Stimulated activated CD4-positive, alpha-beta T cell treated with anti-CD3 and anti-CD28 coated beads, Interleukin-1b, Interleukin-23, amount 100 ng/mL, for 4 hours (primary cell): ENCODE measurements at places on chromosomes 6 and 20.

DNA sequence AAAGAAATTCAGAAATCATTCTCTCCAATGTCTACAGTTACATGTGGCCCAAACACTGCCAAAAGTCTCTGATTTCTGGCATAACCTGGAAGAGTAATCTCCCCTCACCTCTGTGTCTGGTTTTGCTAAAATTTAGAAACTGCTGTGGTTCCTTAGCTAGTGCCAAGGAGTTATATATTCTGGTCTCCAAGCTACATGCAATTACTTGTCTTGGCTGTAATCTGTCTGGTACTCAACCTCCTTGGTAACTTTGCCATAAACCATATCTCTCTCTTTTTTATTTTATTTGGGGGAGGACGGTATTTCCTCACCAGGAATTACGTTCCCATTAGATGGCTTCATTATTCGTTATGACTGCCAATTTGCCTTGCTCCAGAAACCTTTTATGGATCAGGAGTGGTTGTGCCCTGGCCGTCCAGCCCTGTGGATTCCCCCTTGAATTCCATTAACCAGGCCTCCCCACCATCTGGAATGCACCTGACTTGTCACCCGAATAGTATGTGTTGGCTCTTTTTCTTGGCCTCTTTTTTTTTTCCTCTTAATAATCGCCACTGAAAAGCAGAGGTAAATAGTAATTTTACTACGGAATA is 400.0 kb downstream of the CD83 start:
- no peak for DNase-seq

DNA sequence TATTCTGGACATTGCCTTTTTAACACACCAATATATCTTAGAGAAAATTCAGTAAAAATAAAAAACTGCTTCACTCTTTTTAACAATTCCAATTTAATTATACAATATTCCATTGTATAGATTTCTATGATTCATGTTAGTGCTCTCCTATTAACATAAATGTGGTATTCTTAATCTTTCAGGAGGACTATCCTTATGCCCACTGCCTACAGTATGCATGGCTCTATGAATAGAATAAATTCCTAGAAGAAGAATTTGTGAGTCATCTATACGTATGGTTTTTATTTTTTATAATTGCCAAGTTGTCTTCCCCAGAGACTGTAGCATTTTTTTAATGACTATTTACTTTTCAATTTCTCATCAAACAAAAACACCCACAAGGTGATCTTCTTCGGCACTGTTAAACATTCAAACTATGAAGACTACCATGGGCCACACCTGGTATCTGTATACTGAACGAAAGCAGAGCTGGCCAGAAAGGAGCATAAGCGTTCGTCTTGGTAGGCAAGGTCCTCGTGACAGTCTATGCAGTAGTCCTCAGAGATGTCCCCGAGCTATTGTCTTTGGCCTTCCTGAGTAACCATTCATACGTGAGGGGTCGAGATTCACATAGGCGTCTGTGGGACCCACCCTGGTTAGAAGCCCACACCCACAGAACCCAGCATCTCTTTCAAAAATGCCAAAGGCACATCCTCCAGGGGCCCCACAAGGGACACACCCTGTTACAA is 74.6 kb downstream of the KIF16B start:
- no peak for DNase-seq

DNA sequence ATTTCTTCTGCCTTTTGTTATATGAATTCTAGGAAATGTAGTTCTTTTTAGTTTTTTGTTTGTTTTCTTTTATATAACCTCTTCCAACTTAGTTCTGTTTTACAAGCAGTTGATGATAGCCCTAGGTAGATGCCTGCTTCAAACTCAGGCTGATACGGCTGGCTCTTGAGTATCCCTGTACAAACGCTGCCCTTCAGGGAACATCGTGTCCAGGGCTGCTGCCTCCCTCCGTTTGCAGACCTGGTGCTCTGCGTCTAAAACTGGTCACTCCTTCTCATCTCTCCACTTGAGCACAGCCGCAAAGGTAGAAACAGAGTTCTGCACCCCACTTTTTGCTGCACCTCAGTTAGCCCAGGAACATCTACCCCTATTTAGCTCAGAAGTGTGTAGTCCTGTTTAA is 310.1 kb downstream of the PRL start:
- DNase-seq, result no peak

DNA sequence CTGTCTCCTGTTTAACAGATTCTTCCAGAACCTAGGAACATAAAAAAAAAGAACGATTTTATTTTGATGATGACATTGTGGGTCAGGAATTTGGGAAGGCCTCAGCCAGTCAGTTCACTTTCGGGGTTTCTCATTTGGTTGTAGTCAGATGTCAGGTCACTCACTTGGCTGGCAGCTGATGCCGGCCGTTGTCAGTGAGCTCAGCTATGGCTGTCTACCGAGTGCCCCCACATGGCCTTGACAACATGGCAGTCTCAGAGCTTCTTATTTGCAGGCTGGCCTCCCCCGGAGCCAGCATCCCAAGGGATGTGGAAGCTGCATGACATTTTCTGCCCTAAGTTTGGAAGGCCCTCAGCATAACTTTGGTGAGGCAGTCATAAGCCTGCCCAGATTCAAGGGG is 11.5 kb downstream of the RNF217 start:
- no peak for DNase-seq

GRCh38 chr20:4406627-4407026 is 315.1 kb upstream of the PRND start:
- no peak for DNase-seq

- DNase-seq, result no peak
These were observed 539.4 kb downstream of the PTPRT start for GRCh38 chr20:42650191-42650746.

DNA sequence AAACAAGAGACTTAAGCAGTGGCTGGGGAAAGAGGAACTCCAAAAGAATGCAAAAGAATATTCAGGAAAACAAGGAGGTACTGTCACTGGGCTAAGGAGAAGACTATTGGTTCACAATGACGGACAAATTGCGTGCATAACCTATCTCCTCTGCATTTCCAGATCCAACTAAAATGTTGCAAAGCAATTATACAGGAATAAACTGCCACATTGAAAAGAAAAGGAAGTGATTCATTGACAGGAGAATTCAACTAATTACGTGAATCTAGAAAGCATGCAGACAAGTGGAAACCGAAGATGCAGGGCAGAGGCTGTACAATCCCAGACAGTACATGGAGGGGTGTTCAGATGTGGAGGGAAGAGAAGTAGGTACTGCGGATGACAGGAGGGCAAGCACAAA is 152.8 kb upstream of the RIPOR2 start:
- no peak for DNase-seq

GRCh38 chr20:49540232-49540620 is 27.7 kb downstream of the PTGIS start:
- no peak for DNase-seq

- no peak for DNase-seq
These were observed 469.7 kb downstream of the CDKAL1 start for GRCh38 chr6:21003780-21004541.

DNA sequence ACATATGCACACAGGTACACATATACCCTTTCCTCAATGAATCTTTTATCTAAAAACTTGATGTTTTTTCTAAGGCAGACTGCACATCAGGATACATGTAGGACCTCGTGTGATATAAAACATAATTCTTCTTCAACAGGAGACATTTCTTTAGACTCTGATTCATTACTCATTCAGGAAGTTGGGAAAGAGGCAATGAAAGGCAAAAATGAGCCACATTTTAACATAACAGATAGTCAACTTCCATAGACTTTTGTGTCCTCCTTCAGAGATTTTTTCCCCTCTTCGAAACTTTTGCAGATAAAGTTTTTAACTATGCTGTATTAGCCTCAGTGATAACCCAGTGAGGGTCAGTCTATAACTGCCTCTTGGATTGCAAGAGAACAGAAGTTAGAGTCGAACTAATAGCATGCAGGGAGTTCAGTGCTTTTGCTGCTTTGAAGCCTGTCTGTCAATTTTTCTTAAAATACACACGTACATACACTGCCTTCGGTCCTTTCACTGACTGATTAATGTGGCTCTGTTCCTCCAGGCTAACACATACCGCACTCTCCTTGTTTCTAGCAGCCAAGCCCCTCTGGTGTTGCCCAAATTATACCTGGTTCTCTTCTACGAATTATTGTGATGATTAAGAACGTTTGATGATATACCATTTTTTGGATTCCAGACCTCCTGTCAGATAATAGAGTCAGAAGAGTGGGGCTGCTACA is 562.5 kb upstream of the MAP3K7 start:
- DNase-seq, result no peak

- DNase-seq, result no peak
These were observed 23.6 kb upstream of the FANCE start for GRCh38 chr6:35428421-35429149.

- DNase-seq, result no peak
These were observed 10.1 kb downstream of the PXMP4 start for GRCh38 chr20:33709905-33710541.

- DNase-seq, result no peak
These were observed 35.1 kb downstream of the NFATC2 start for GRCh38 chr20:51507216-51508036.

GRCh38 chr6:47974106-47974505 is 136.9 kb downstream of the PTCHD4 start:
- DNase-seq, result no peak

DNA sequence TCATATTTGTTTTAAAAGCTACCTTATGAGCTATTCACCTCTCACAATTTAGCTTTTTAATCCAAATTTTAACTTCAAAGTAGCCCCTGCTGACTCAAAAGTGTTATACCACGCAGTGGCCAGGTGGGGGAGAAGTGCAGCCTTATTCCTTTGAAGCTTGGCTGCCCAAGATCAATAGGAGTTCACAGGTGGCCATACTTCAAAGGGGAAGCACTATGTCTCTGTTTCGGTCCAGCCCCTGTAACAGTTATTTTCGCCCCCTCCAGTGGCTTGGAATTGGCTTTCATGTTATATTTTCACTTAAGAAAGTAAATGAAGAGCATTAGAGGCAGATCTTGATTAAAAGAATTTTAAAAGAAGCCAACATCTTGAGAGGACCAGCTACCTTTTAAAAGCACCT is 608.4 kb downstream of the EPHA7 start:
- no peak for DNase-seq

DNA sequence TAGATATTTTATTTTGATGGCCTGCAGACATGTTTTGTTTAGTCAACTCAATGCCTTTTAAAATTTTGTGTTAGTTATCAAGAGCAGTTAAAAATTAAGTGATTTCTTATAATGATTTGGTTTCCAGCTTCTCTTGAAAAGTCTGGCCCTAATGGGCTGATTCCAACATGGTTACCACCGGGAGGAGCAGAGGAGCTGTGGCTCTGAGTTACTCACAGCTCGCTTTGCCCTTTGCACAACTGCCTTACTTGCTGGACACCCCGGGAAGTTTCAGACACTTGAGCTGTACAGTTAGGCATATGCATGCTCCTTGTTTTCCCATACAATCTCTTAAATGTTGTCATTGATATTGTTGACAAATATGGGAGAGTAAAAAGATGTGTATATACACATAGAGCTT is 173.1 kb upstream of the MMS22L start:
- DNase-seq, result no peak

DNA sequence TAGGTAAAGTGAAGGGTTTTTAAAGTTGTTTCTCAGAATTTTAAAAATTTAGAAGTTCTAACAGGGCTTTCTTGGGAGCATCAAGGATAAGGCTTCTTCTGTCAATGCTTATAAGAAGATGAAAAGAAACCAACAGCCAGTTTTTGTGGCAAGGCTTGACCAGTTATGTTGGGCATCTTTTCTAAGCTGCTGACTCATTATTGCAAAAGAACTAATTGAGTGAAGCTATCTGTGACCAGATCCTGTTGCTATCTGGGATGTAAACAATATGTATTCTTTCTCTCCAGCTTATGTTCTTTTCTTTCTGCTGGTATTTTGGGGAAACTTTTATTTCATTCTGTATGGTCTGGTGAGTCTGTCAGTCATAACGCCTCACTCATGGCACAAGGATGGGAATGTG is 643.8 kb downstream of the HDGFL1 start:
- no peak for DNase-seq

- no peak for DNase-seq
These were observed 24.1 kb upstream of the HS3ST5 start for GRCh38 chr6:114366899-114367298.

GRCh38 chr20:57940868-57941522 is 231.2 kb upstream of the PMEPA1 start:
- DNase-seq, result no peak

DNA sequence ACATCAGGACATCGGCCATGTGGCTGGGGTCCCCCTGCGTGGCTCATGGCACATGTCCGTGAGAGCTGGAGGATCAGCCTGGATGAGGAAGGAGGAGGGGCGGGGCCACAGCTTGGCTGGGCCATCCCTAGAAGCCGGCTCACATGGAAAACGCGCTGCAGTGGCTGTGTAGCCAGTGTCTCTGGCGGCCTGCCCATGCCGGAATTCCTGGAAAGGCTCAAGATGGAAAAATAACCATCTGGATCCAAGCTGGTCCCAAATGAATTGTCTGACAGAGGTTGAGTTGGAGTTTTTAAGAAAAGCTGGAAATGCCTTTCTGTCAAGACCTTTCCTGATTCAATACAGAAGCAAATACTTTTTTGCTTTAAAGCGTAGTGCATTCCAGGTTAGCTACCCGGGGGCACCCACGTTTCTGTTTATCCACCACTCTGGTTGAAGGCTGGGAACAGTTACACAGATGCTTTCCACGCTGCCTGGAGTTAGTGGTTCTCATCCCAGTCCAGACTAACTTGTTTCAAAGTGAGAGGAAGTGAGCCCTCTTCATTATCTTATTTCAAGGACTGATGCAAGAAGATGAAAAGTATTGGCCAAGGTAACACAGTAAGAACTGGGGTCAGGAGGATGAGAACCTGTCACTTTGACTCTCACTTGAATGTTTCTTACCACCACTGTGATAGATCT is 99.0 kb downstream of the GMPR start:
- DNase-seq, result no peak

DNA sequence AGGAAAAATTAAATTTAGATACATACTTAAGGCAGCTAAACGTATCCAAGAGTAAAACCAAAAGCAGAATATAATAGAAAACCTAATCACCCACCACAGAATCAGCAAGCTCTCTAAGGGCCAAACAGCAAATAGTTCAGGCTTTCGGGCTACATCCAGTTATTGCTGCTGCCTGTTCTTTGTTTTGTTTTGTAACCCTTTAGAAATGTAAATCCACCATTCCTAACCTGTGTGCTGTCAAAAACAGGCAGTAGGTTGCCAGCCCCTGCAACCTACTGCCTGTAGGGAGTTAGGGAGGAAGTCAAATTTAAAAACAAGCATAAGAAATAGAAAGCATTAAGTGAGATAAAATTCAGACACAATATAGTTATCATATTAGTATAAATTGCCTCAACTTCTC is 225.9 kb downstream of the PTPRT start:
- no peak for DNase-seq

DNA sequence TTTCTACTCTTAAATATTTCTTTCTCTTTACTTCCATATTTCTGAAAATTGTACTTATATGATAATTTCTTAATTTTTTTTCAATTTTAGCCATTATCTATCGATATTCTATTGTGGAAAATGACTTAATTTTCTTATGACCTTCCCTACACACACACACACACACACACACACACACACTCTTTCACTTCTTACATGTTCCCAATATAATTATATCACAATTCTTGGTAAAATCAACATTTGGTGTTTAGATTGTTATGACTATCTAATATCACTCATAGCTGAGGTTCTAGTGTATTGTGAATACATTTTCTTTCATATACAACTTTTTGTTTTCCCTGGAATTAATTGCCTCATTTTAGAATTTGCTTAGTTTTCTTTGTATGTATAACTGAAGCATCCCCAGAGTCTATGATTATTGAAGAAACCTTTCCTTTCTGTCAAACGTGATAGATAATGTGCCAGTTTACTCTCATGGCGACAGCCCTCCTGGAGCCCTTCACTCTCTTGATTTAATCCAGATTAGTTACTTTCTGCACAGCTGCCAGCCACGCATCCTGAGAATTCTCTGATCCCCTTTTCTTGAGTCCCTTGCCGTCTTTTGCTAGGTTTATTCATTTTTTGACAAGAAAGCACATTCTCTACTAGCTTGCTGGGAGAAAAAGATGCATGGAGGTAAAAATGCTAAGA is 63.4 kb downstream of the RNF182 start:
- no peak for DNase-seq
